ENCODE measurements at places on chromosomes 1 and 21.

DNA sequence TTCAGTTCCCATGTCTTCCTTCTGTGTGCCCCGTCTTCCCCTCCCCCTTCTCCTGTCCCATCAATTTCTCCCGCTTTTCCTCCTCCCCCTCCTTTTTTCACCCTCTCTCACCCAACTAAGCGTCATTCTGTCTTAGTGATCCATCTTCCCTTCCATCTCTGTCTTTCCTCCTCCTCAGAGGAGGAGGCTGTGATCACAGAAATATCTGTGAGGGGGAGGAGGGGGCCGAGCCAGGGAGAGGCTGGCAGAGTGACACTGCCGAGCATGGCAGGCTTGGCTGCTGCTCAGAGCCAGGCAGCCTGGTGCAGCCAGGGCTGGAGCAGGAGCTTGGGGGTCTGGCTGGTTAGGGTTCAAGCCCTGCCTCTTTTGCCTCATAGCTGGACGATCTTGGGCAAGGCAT, 7.6 kb downstream of the HTR6 start:
- DNase-seq: no peak

- peak; percentile 38 for DNase-seq
These were observed 9.8 kb downstream of the SH3GLB1 start for GRCh38 chr1:86714159-86714558.

GRCh38 chr1:33005838-33006421, 30.8 kb downstream of the AK2 start:
- no peak for DNase-seq

GRCh38 chr1:3002349-3003038, 18.8 kb upstream of the ACTRT2 start:
- DNase-seq: no peak

DNA sequence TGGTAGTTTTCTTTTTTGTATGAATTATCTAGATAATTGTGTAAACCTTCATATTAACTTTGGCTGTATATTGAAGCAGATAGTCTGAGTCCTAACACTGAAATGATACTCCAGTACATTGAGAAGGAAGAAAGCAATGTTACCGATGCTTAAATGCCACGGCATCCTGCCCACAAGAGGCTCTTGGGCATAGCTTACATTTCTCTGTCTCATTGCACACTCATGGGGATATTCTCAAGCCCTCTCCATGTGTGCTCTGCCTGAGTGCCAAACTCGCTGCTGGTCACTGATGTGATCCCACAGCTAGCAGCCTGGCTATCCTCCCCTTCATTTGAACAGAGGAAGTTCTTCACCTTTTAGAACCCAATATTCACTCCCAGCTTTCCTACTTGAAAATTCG, 179.4 kb downstream of the TGFB2 start:
- DNase-seq: peak; percentile 39

- peak; percentile 38 for DNase-seq
These were observed 55.8 kb upstream of the SGIP1 start for GRCh38 chr1:66478116-66478515.

GRCh38 chr1:247933989-247934388, 9.3 kb downstream of the OR2AJ1 start:
- DNase-seq: no peak

GRCh38 chr1:20717452-20718342, at the start of gene KIF17:
KIF17 (minus strand) TSS chr1:20718007; CDS start chr1:20717706, 301 bp downstream.
- peak; percentile 53 for DNase-seq

DNA sequence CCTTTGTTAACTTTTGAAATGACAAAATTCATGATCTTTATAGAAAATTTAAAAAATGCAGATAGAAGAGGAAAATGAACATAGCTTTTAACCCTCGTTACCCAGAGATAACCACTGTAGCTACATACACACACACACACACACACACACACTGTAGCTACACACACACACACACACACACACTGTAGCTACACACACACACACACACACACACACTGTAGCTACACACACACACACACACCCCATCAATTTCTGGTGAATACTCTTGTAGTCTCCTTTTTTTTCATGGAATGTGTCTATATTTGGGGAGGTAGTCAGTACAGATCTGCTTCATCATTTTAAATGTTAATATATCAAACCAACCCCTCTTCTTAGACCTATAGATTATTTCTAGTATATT, 58.5 kb downstream of the SH3BGR start:
- no peak for DNase-seq

- DNase-seq: no peak
These were observed 69.1 kb downstream of the RGS18 start for GRCh38 chr1:192227330-192227729.

- DNase-seq: no peak
These were observed 167.1 kb downstream of the ATP6V1G3 start for GRCh38 chr1:198373376-198373775.

DNA sequence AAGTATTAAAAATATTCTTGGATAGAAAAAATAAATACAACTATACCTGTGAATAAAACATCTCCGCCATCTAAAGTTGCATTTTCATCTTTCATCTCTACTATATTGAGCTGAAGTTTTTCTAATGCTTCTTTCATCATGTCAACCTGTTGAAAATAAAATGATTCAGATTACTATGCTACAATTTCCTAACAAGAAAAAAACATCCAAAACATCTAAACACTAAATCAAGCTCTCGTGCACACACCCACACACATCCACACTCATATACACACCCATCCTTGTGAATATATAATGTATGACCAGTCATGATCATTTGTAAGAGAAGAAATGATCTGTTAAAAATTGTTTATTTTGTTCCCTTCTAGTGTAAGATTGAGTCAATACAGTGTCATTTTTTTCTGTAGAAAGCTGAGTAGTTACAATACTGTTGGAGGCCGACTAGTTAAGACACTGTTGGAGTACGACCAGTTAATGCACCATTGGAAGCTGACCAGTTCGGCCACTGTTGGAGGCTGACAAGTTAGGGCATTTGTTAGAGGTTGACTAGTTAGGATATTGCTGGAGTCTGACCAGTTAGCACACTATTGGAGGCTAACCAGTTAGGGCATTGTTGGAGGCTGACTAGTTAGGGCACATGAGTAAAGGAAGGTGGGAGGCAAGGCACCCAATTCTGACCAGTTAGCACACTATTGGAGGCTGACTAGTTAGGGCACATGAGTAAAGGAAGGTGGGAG, 82.4 kb upstream of the BCL10 start:
- no peak for DNase-seq

DNA sequence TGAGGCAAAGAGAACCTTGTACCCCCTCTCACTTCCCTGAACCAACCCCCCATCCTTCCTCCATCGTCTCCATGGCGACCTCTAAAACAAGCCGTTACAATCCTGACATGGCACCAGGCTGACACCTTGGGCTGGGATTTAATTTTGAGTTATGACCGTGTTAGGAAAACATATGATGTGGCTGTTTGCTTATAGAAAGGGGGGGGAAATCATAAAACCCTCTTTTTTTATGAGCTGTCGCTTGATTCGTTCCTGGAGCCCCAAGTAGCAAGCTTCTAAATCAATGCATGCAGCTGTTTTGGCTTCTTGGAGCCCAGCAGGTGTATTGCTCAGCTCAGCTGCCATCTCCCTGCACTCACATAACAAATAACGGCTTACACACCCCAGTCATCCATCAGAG, 301.2 kb upstream of the SPAG17 start:
- DNase-seq: peak; percentile 12

- no peak for DNase-seq
These were observed 28.7 kb downstream of the IFI44 start for GRCh38 chr1:78678324-78678723.

DNA sequence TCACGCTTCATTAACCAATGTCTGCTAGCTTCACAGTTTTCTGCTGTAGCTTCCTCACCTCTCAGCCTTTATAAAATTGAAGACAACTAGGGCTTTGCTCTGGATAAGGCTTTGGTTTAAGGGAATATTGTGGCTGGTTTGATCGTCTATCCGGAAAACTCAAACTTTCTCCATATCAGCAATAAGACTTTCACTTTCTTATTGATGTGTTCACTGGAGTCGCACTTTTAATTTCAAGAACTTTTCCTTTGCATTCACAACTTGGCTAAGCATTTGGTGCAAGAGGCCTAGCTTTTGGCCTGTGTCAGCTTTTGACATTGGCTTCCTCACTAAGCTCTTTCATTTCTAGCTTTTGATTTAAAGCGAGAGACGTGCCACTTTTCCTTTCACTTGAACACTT, 12.9 kb downstream of the COA6 start:
- no peak for DNase-seq

DNA sequence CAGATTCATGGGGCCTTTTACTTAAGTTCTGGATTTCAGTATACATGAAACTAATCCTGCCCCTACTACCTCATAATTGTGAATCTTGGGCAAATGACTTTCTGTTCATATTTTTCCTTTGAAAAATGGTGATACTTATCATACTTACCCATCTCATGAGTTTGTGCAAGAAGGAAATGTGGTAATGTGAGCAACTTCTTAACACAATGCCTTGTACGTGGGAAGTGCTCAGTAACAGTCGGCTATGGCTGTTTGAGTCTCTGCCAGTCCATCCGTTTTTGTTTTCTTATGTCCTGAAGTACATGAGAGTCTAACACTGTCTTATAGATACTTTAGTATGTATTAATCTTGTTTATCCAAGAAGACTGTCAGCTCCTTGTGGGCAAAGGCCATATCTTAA, 86.5 kb downstream of the PATJ start:
- DNase-seq: no peak

DNA sequence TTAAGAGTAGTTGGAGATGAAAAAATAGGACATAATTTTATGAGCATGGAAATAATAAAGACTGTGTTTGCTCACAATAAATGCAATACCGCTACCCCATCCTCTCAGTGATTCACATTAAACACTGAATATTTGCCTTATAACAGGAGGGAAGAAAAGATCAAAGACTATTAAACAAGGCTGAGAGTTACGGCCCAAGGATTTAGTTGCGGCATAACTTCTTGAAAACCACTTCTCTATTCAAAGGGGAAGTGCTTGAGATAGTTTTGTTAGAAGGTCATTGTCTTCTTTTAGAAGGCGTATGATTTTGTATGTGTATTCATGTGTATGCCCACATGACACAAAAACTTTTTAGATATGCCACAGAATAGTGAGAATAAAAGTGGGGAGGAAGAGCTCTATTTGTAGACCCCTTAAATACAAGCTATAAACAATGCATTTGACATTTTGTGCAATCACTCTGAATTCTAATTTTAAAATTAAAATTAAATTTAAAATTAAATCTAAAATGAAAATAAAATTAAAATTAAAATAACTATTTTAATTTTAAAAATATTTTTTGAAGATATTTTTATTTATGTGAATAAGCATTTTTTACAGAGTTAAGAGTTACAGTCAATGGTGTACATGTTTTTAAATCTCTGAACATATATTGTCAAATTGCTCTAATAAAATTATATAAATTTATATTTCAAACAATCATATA, 986.6 kb upstream of the ADAMTS5 start:
- DNase-seq: peak; percentile 4
